ENCODE measurements at places on chromosomes 11 and 22. TPM values are rescaled to one million over a fixed set of nuclear protein-coding genes. Genes with fewer than 3 reads are reported as not detected.

- no peak overlapping the region for H3K4me3 ChIP-seq
- H3K27me3 ChIP-seq: no peaks in the 10 kb centered on the region
- no peak for DNase-seq
- H3K4me1 ChIP-seq: no peaks in the 10 kb centered on the region
- peaks cover 27% of the 10 kb centered on the region for H3K36me3 ChIP-seq
- H3K27ac ChIP-seq: no peak overlapping the region
These were observed 88.4 kb upstream of the BID start for GRCh38 chr22:17862646-17863181.

GRCh38 chr22:39466228-39467006 lies 9.6 kb downstream of the MGAT3 start:
- no peaks in the 10 kb centered on the region for H3K27me3 ChIP-seq
- H3K36me3 ChIP-seq: no peaks in the 10 kb centered on the region
- peaks cover 76% of the 10 kb centered on the region for H3K4me1 ChIP-seq
- DNase-seq: no peak
- H3K4me3 ChIP-seq: no peak overlapping the region

DNA sequence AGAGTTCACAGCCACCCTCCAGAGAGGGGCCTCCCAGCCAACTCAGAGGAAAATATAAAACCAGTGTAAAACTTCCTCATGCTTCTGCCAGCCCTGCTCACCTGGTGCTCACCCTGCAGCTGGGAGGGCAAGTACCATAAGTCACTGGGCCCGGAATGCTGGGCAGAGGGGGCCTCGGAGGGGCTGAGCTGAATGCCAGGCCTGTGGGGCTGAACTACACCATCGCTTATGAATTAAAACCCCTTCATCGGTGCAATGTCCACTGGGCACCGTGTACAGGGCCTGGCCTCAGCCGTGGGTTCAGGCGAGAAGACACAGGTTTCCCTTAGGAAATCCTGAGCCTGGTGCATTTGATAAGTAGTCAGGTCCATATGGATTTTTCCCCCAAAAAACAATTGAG lies 828.6 kb downstream of the TBC1D22A start:
- H3K4me1 ChIP-seq: no peaks in the 10 kb centered on the region
- no peak overlapping the region for H3K27ac ChIP-seq
- H3K27me3 ChIP-seq: peaks cover 4% of the 10 kb centered on the region
- no peak for DNase-seq
- no peak overlapping the region for H3K4me3 ChIP-seq

- H3K27ac ChIP-seq: no peak overlapping the region
- peak; percentile 14 for DNase-seq
These were observed 2.1 kb downstream of the SSTR3 start for GRCh38 chr22:37210041-37210803.

- peak; percentile 19 for DNase-seq
- H3K4me1 ChIP-seq: peaks cover 10% of the 10 kb centered on the region
- H3K36me3 ChIP-seq: no peaks in the 10 kb centered on the region
- no peak overlapping the region for H3K27ac ChIP-seq
These were observed 3.8 kb downstream of the TMPRSS13 start for GRCh38 chr11:117925198-117925925.

DNA sequence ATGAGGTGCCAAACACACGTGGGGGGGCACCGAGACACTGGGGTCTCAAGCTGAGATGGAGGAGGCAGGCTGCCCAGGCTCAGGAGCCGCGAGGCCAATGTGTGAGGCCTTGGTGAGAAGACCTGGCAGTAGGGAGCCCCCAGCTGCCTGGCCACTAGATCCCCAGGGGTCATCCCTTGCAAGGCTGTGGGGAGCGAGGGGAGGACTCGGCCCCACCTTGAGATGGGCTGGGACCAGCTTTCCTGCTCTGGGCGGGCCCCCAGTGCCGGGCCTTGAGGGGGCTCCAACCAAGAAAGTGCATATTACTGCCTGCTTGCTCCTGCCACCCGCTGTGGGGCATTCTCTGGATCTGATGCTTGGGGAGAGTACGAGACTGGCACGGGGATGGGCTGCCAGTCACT lies 107.0 kb downstream of the CTTN start:
- H3K27me3 ChIP-seq: no peaks in the 10 kb centered on the region
- no peak overlapping the region for H3K27ac ChIP-seq
- H3K4me3 ChIP-seq: no peak overlapping the region
- no peaks in the 10 kb centered on the region for H3K36me3 ChIP-seq

- DNase-seq: no peak
- H3K4me3 ChIP-seq: no peak overlapping the region
- peak overlapping the region; percentile 31 for H3K27ac ChIP-seq
- H3K4me1 ChIP-seq: peaks cover 9% of the 10 kb centered on the region
- no peaks in the 10 kb centered on the region for H3K27me3 ChIP-seq
These were observed 49.9 kb downstream of the KIAA1671 start for GRCh38 chr22:25002241-25002985.

Gene OR5AK2
- not detected for total RNA-seq

Gene OR5B21
- not detected for total RNA-seq

Gene SLC22A6
- not detected for total RNA-seq

DNA sequence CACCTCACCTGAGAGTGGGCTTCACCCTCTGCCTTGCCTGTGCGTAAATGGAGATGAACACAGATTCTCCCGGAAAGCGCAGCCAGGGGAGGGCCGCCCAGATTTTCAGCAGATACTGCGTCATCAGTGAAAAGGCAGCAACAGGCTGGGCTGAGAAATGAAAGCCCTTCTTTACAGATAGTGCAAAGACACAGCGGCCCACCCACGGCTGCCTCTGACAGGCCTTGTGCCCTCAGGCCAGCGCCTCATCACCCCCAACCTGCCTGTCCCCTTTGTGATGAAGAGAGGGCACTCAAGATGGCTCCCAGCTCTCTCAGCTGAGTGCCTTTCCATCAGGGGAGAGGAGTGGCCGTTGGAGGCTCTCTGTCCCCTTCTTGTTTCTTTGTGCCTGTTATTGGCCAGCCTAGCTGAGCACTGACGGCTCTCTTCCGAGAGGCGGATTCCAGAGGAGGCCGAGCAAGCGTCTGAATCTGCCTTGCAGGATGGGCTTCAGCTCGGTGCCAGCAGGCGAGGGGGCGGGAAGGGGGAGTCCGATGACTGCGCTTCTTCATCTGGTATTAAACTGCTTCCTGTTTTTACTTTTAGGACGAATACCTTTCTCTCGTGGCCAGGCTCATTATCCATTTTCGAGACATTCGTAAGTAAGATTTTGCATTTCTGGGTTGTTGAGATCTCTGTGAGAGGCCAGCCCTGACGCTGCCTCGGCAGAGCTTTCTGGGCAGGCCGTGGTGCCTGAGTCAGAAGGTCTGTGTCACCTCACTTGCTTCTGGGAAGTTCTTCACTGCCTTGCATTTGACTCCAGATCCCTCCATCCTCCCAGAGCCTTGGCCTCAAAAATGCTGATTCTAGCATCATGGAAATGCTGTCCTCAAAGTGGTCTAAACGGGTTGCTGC lies 43.7 kb downstream of the MED15 start:
- no peaks in the 10 kb centered on the region for H3K27me3 ChIP-seq
- DNase-seq: no peak
- no peak overlapping the region for H3K4me3 ChIP-seq
- H3K36me3 ChIP-seq: peaks cover 50% of the 10 kb centered on the region
- H3K27ac ChIP-seq: peak overlapping the region; percentile 87

Gene SAMM50
- total RNA-seq: 28.5 TPM

- H3K27me3 ChIP-seq: no peaks in the 10 kb centered on the region
- no peak overlapping the region for H3K4me3 ChIP-seq
- H3K27ac ChIP-seq: no peak overlapping the region
- no peaks in the 10 kb centered on the region for H3K36me3 ChIP-seq
- H3K4me1 ChIP-seq: peaks cover 21% of the 10 kb centered on the region
These were observed 174.0 kb downstream of the TBC1D22A start for GRCh38 chr22:46936378-46936903.

GRCh38 chr11:35655856-35656255 lies 6.7 kb upstream of the TRIM44 start:
- no peaks in the 10 kb centered on the region for H3K36me3 ChIP-seq
- H3K4me1 ChIP-seq: no peaks in the 10 kb centered on the region
- no peak overlapping the region for H3K4me3 ChIP-seq

Gene NCF4
- 55.3 TPM for total RNA-seq

GRCh38 chr11:129453293-129453721 lies 77.7 kb downstream of the BARX2 start:
- H3K27ac ChIP-seq: no peak overlapping the region
- no peak for DNase-seq
- no peaks in the 10 kb centered on the region for H3K27me3 ChIP-seq
- H3K4me1 ChIP-seq: no peaks in the 10 kb centered on the region
- H3K4me3 ChIP-seq: no peak overlapping the region

DNA sequence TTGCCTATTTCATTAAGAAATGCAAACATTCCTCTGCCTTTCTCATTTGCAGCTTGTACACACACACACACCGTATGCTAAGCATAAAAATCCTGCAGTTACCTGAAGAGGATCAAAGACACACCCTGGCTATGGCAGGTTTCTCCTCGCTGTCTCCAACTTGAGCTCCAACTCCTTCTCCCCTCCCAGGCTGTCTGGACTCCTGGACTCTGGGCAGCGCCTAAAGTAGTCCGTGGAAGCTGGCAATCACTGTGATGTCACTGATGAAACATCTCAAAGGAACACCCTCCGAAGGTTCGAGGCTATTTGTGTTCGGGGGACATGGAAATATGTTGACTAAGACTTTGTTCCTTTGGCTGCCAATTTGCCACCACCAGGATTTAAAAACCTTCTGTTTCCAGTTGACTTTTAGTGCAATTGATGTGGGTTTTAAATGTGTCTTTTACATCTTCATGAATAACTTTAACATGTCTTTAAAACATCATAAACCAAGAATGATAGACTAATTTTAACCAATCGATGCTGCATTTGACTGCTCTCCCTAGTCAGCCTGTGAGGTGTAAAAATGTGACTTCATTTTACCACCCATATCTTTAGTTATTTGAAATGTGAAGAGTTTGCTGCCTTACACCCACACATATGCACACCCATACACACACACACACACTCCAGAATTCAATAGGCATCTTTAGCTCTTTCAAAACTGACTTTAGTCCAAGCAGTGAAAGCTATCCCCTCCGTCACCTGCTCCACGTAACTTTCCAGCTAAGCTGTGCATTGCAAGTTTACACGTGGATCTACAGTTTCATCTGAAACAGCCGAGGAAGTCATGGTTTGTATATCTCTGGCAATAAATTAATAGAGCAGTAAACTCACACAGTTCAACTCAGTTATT lies at the start of gene SLN:
TSS of gene SLN (minus strand) at position 196 of the 895 bp plus-strand sequence.
- no peaks in the 10 kb centered on the region for H3K36me3 ChIP-seq
- peaks cover 12% of the 10 kb centered on the region for H3K27me3 ChIP-seq
- no peak within 1 kb of the TSS for H3K4me3 ChIP-seq
- no peaks in the 10 kb centered on the region for H3K4me1 ChIP-seq
- no peak within 1 kb of the TSS for H3K27ac ChIP-seq

GRCh38 chr22:27642104-27642800 lies 159.3 kb downstream of the MN1 start:
- H3K4me3 ChIP-seq: no peak overlapping the region
- H3K4me1 ChIP-seq: no peaks in the 10 kb centered on the region
- no peak overlapping the region for H3K27ac ChIP-seq
- peaks cover 8% of the 10 kb centered on the region for H3K27me3 ChIP-seq

GRCh38 chr22:48507171-48507570 lies 1320.5 kb downstream of the BRD1 start:
- H3K4me3 ChIP-seq: no peak overlapping the region
- no peaks in the 10 kb centered on the region for H3K27me3 ChIP-seq
- DNase-seq: no peak
- no peaks in the 10 kb centered on the region for H3K36me3 ChIP-seq
- H3K4me1 ChIP-seq: no peaks in the 10 kb centered on the region
- no peak overlapping the region for H3K27ac ChIP-seq

DNA sequence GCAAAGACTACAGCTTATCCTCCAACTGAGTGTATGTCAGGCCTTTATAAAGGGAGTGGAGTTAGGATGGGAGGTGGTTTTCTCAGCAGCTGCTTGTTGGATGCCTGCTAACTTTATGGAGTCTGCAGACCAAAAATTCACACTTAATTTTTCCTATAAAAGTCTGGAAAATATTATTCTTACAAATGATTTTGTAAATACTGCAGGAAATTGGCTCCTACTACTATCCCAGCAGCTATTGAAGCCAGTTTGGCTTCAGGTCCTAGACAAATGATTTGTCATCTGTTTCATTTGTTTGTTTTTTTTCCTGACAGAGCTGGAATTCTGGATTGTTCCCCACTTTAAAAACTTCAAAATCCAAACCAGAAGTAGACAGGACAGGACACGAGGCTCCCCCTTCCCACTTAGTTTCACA lies 292.5 kb downstream of the TMEM135 start:
- no peak overlapping the region for H3K27ac ChIP-seq
- H3K36me3 ChIP-seq: no peaks in the 10 kb centered on the region
- H3K27me3 ChIP-seq: no peaks in the 10 kb centered on the region
- DNase-seq: no peak

GRCh38 chr11:122042981-122043380 lies 73.0 kb downstream of the BLID start:
- no peaks in the 10 kb centered on the region for H3K4me1 ChIP-seq
- no peak overlapping the region for H3K27ac ChIP-seq
- H3K27me3 ChIP-seq: no peaks in the 10 kb centered on the region
- DNase-seq: no peak
- H3K4me3 ChIP-seq: no peak overlapping the region

Gene TENM4
- total RNA-seq: 1.1 TPM

DNA sequence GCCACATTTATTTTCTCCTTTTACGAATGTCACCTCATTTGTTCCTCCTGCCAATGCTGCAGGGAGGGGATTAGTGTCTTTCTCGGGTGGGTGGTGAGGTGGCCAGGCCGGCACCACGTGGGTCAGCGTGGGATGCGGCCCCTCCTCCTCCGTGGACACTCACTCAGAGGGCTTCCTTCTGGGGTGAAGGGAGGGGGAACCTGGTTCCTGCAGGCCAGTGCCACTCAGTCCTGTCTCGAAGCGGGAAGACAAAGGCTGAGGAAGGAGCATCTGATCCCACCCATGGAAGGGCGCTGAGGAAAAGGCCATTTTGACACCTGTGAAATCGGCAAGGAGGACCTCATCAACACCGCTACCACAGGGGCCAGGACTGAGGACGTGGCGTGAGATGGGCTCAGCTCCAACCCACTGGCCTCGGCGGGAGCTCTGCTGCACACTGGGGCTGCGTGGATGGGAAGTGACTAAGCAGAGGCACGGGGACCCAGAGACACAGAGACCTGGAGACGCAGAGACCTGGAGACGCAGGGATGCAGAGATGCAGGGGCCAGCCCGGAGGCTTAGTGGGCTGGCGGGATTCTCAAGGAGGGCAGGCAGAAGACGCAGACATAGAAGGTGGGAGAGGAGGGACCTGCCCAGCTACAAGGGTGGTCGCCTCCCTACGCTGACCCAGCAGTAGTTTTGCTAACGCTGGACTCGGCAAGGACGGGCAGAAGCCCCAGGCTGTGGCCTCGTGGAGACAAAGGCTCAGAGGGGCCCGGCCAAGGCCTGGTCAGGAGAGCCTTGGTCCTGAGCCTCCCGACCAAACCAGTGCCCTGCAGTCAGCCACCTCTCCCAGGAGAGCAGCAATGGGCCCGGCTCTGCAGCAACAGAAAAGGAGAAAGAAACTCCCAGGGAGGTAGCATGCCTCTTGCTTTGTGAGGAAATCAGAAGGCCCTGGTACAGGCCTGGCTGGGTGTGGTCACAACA lies 1071.2 kb downstream of the BRD1 start:
- H3K4me3 ChIP-seq: no peak overlapping the region
- H3K4me1 ChIP-seq: no peaks in the 10 kb centered on the region
- peaks cover 6% of the 10 kb centered on the region for H3K27me3 ChIP-seq
- H3K36me3 ChIP-seq: no peaks in the 10 kb centered on the region
- H3K27ac ChIP-seq: no peak overlapping the region

GRCh38 chr22:17586831-17587440 lies 23.6 kb downstream of the SLC25A18 start:
- H3K27me3 ChIP-seq: no peaks in the 10 kb centered on the region
- no peaks in the 10 kb centered on the region for H3K4me1 ChIP-seq
- H3K36me3 ChIP-seq: peaks cover 18% of the 10 kb centered on the region
- DNase-seq: no peak

- peak; percentile 83 for DNase-seq
- peaks cover 67% of the 10 kb centered on the region for H3K27me3 ChIP-seq
- peak overlapping the region; percentile 54 for H3K4me3 ChIP-seq
- H3K27ac ChIP-seq: no peak overlapping the region
These were observed 5.9 kb downstream of the LMNTD2 start for GRCh38 chr11:554428-555226.
